Dorsolateral prefrontal cortex (tissue), 122 donors: ENCODE measurements at places on chromosomes 3 and 15.

GRCh38 chr3:70832834-70833205 is 520.4 kb upstream of the MDFIC2 start:
- DNase-seq, result no peak

DNA sequence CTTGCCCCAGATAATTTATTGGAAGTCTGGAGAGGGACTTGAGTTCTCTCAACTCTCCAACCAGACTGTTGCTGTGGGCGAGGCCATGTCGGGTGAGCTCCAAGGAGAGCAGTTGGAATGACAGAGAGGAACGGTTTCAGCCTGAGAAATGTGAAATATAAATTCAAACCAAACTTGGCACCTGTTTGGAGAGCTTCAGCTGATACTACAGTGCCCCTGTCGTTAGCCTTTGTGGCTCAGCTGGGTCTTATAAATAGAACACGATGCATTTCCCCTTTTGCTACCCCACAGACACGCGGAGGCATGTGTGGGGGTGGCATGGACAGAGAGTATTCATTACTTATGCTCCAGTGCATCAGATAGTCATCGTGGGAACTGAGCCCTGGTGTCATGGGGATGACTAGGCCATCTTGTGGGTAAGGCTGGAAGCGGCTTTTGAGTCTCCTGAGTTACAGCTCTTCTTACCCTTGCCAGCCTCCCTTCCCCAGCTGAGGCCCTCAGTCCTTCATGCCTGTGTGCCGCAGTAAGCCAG is 15.6 kb downstream of the SMAD3 start:
- peak; percentile 67 for DNase-seq

DNA sequence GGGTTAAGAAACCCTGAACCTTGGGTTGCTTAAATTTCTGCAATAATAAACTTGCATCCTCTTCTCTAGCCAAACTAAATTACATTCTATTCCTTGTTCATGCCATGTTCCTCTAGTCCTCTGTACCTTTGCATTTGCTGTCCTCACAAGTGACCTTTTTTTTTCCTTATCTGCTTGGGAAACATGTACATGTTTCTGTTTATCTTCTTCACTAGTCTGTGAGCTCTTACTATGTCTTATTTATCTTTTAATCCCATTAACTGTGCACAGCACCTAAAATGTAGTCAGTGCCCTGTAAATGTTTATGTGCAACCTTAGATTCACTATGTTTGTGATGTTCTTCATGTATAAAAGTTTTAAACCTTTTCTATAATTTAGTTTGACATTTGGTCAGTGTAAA is 61.9 kb downstream of the REC114 start:
- no peak for DNase-seq

- no peak for DNase-seq
These were observed 5.3 kb downstream of the CHST2 start for GRCh38 chr3:143124601-143125520.

DNA sequence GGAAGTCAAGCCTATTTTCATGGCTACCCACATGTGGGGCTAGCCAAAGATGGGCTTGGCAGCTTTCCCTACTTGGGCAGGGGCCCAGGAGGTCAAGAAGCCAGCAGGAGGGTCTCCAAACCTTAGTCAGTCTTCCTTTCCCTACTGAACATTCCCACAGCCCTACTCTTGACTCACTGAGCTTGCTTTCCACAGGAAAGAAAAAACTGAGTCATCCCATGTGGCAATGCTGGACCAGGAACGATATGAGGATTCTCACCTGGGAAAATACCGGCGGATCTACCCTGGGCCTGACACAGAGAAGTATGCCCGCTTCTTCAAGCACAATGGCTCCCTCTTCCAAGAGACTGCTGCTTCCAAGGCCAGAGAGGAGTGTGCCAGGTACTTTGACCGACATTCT is 3.7 kb upstream of the NGRN start:
- DNase-seq, result no peak

- DNase-seq, result peak; percentile 43
These were observed 520.6 kb downstream of the MFSD1 start for GRCh38 chr3:159322322-159322939.

DNA sequence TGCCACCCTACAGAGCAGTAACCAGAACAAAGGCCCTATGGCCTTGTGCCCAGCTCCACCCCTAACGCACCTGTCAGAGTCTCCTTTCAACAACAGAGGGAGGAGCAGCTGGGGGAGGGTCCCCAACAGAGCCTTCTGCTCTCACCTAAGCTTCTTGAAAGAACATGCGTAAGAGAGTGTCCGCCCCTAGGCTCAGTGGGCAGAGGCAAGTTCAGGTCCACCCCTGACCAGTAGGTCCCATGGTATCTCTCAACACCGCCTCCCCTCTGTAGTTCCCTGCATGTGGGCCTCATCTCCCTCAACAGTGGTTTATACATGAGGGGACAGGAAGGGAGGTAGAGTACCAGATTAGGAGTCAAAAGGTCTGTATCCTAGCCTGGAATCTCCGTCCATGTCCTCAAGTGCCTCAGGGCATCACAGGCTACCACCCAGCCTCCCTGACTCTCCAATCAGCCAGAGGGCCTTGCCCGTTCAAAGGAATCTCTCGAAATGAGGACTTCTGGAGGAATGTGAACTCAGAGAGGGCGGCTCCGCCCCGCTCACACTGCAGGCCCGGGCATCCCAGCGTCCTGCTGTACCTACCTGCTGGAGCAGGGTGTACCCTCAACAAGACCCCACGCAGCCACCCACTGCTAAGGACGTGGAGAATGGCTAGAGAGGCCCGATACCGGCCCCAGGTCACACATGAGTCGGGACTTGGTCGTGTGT is 680 bp downstream of the POC1A start:
- no peak for DNase-seq

GRCh38 chr3:193129607-193130006 is 111.4 kb upstream of the PLAAT1 start:
- DNase-seq, result no peak

GRCh38 chr3:131386429-131387165 is 5.0 kb downstream of the NUDT16 start:
- peak; percentile 39 for DNase-seq

- no peak for DNase-seq
These were observed 71.5 kb upstream of the BFSP2 start for GRCh38 chr3:133328373-133328772.

DNA sequence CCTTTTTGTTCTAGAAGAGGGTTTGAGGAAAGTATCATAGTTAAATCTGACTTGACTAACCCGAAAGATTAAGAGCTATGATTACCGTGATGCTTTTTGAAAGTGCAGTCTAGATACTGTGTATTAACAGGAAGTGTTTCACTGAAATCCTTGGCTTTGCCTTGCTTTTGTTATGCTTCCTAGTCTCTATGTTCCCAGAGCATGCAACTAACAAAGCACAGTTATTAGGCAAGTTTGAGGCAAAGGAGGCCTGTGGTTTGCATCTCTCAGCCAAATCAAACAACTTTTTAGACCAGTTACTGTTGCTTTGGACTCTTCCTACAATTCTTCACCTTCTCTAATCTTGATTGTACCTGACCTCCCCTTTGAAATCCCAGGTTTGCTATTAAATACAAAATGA is 3.9 kb downstream of the LXN start:
- no peak for DNase-seq

- no peak for DNase-seq
These were observed 4.7 kb downstream of the EIF1B start for GRCh38 chr3:40313975-40314860.

DNA sequence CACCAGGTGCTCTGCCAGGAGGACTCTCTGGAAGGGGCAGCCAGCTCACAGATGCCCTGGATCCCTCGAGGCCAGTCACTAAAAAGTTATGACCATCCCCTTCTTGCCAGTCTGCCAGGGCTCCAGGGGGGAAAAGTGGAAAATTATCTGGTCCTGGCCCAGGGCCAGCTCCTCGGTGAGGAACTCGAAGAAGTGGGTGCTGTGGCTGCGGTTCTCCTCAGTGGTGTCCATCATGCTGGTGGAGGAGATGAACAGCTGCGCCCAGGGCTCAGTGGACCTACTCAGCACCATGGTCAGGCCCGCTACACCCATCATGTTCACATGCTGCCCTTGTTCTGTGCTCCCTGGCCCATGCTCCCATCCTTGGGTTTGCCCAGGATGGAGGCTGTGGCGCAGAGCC is 19.2 kb downstream of the EXOG start:
- no peak for DNase-seq
